Esophagus muscularis mucosa (tissue), 4 donors: ENCODE measurements at places on chromosomes 12 and 14.

- DNase-seq, result no peak
Measured at GRCh38 chr14:55851301-55851700, 266.9 kb upstream of the PELI2 start.

GRCh38 chr12:4958697-4959375 lies 49.1 kb downstream of the KCNA1 start:
- no peak for DNase-seq

DNA sequence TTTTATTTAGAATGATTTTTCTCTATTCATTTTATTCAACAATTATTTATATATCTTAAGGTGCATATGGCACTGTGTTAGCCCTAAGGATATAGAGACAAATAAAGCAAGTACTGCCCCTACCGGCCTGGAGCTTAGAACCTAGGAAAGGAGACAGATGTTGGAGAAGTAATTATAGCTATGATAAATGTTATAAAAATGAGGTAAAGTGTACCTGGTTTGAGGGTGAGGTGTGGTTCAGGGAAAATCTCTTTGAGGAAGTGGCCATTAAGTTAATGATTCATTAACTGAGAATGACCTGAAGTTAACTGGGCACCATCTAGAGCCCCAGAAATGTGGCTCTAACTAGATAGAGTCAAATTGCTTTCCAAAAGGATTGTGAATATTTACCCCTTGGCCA lies 31.9 kb downstream of the CDKL1 start:
- DNase-seq, result no peak

- DNase-seq, result peak; percentile 26
Measured at GRCh38 chr12:49355913-49356312, 9.2 kb downstream of the DNAJC22 start.

- DNase-seq, result no peak
Measured at GRCh38 chr14:74048281-74048680, 29.1 kb downstream of the BBOF1 start.

DNA sequence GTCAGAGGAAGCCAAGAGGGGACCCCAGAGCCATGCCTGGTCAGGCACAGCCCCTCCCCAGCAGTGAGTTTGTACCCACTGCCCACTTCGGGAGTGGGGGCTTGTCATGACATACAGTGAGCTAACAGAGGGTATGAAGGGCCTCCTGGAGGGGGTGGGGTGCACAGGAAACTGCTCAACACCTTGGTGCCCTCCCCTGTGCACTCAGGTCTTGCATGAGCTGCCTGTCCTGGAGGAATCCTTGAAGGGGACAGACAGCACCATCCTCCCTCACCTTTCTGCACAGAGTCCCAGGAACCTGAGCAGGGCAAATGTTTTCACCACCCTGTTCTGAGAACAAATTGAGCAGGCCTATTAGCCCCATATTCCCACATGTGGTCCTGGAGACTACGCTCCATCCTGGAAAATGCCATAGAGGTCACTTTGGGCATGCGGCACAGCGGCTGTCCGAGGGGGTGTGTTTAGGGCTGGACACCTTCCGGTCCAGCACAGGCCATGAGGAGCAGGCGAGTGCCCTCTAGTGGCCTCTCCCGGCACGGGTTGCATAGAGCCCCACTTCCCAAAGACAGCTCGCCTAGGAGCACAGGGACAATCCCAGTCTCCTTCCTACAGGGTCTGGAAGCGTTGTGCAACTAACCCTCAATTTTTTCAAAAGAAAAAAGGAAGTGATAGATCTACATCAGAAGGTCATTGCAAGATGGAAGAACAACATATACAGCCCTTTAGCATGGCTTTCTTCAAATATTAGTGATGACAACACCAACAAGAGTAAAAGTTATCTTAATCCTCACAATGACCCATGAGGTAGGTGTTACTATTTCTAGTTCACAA lies 31.9 kb upstream of the ZFP36L1 start:
- no peak for DNase-seq

DNA sequence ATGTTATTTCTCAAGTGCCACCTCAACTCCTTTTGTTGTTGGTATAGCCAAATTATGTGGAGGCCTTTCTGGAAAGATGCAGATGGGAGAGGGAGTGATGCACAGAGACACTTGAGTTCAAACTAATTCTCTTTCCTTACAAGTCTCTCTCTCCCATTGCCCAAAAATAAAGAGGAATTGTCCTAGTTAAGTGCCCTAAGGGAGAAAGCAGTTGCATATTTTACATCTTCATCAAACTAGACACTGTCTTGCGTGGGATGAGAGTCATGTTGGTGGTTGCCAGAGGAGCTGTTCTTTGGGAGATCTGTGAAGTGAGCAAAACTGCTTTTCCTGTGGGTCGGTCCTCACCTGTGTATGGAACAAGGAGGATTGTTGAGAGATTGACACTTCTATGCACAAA lies 72.2 kb downstream of the EP400 start:
- no peak for DNase-seq

DNA sequence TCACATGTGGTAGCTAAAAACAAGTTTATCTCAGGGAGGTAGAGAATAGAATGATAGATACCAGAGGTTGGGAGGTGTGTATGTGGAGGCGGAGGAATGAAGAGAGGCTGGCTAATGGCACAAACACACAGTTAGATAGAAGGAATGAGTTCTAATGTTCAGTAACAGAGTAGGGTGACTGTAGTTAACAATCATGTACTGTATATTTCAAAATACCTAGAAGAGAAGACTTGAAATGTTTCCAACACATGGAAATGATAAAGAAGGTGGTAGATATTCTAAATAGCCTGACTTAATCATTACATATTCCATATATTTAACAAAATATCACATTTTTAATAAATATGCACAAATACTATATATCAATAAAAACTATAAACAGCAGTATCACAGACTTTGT lies 8.9 kb upstream of the IFNG-AS1 start:
- DNase-seq, result no peak

GRCh38 chr14:103103461-103104388 lies 9.2 kb downstream of the EXOC3L4 start:
- no peak for DNase-seq

GRCh38 chr12:101747697-101748096 lies 8.4 kb upstream of the SYCP3 start:
- DNase-seq, result no peak

- no peak for DNase-seq
Measured at GRCh38 chr14:87034680-87035079, 958.3 kb downstream of the GALC start.

- DNase-seq, result no peak
Measured at GRCh38 chr12:91194500-91194899, 11.9 kb upstream of the DCN start.

GRCh38 chr12:94560431-94561221 lies 89.7 kb downstream of the TMCC3 start:
- DNase-seq, result no peak

- DNase-seq, result peak; percentile 82
Measured at GRCh38 chr12:27396216-27396815, 50.2 kb upstream of the SMCO2 start.

DNA sequence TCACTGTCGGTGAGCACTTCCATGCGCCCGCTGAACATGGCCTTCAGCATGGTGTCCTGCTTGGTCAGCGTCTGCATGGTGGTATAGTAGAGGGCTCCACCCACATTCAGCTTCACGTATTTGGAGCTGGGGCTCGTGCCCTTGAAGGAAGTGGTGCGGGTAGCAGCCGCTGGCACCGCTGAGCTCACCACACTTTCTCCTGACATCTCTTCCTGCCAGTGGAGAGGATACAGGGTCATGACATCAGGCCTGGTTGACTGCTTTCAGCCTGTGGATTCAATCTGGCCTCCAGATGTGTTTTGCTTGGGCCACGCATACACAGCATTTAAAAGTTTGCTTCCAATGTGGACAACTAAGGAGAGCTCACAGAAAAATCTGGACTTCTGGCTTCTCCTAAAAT lies 7.6 kb downstream of the KCTD10 start:
- DNase-seq, result no peak

- DNase-seq, result no peak
Measured at GRCh38 chr12:106296179-106296877, 6.2 kb upstream of the TCP11L2 start.

DNA sequence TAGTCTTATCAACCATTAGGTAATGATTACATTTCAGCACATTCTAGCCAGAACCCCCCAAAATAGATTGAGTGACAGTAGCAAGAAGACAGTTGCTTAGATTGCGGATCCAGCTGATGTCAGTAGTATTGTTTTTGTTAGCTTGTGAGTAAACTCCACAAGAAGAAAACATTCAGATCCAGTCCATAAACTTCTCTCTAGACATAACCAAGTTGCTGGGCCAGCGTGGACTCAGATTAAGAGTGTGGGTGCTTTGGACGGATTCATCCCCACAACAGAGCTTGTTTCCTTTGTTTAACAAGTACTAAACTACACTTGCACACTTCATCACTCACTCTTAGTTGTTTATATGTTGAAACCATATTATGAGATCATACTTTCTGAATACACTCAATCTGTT lies 293.4 kb downstream of the NPAS3 start:
- DNase-seq, result no peak

GRCh38 chr14:103311171-103311997 lies 22.7 kb upstream of the EIF5 start:
- no peak for DNase-seq
